ENCODE measurements at places on chromosomes 12 and 14. TPM values are rescaled to one million over a fixed set of nuclear protein-coding genes. Genes with fewer than 3 reads are reported as not detected.

GRCh38 chr12:78407722-78408121 lies 456.9 kb upstream of the SYT1 start:
- no peaks in the 10 kb centered on the region for H3K36me3 ChIP-seq
- no peaks in the 10 kb centered on the region for H3K4me1 ChIP-seq
- DNase-seq = no peak
- H3K27me3 ChIP-seq = no peaks in the 10 kb centered on the region
- H3K27ac ChIP-seq = no peak overlapping the region

- H3K4me3 ChIP-seq = no peak overlapping the region
- H3K4me1 ChIP-seq = peaks cover 8% of the 10 kb centered on the region
- H3K27ac ChIP-seq = no peak overlapping the region
- H3K27me3 ChIP-seq = no peaks in the 10 kb centered on the region
- H3K36me3 ChIP-seq = no peaks in the 10 kb centered on the region
- DNase-seq = peak; percentile 33
Observed at GRCh38 chr12:121668750-121669520, 519 bp downstream of the MORN3 start.

DNA sequence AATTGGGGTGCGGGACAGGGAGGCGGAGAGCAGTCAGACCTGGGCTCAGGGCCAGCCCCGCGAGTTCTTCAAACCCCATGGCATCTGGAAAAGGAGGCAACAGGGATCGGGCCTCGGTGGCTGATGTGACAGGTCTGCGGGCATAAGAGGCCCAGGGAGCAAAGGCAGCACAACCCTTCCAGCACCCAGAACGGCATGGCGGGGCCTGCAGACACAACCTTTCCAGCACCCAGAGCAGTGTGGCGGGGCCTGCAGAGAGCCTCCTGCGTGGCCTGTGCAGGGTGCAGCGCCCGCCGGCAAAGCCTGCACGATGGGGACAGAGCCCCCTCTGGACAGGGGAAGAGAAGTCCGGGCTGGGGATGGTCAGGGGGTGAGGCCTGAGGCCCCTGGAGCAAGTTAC lies 26.2 kb upstream of the TRAF3 start:
- no peaks in the 10 kb centered on the region for H3K36me3 ChIP-seq
- DNase-seq = no peak
- no peak overlapping the region for H3K27ac ChIP-seq
- H3K27me3 ChIP-seq = no peaks in the 10 kb centered on the region
- no peak overlapping the region for H3K4me3 ChIP-seq
- H3K4me1 ChIP-seq = no peaks in the 10 kb centered on the region

GRCh38 chr14:70753518-70753953 lies 55.8 kb downstream of the MAP3K9 start:
- no peaks in the 10 kb centered on the region for H3K36me3 ChIP-seq
- DNase-seq = no peak
- H3K4me1 ChIP-seq = peaks cover 3% of the 10 kb centered on the region
- no peak overlapping the region for H3K4me3 ChIP-seq

- H3K36me3 ChIP-seq = no peaks in the 10 kb centered on the region
- peak overlapping the region; percentile 94 for H3K4me3 ChIP-seq
- no peak for DNase-seq
- H3K27me3 ChIP-seq = no peaks in the 10 kb centered on the region
- peaks cover 47% of the 10 kb centered on the region for H3K4me1 ChIP-seq
- peak overlapping the region; percentile 98 for H3K27ac ChIP-seq
Observed at GRCh38 chr12:100267603-100268281, 765 bp downstream of the SCYL2 start.

DNA sequence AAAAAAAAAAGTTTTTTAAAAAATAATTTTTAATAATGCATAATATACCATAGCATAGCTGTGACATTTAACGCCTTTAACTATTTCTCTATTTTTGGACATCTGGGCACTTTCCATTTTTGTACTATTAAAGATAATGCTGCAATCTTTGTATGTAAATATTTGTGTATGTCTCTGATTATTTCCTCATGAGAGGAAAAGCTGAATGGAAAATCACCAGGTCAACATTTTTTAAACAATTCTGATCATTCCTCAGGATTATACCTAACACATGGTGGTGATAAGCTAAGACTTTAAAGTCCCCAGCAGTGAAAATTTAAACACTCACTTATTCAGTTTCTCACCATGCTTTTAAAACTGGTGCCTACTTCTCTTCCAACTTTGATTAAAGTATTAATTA lies 31.3 kb upstream of the NR1H4 start:
- no peak overlapping the region for H3K27ac ChIP-seq
- H3K36me3 ChIP-seq = no peaks in the 10 kb centered on the region
- H3K4me1 ChIP-seq = no peaks in the 10 kb centered on the region

- H3K27ac ChIP-seq = no peak overlapping the region
- DNase-seq = peak; percentile 41
- H3K4me1 ChIP-seq = no peaks in the 10 kb centered on the region
- H3K4me3 ChIP-seq = no peak overlapping the region
Observed at GRCh38 chr12:111529424-111530368, 69.4 kb downstream of the ATXN2 start.

DNA sequence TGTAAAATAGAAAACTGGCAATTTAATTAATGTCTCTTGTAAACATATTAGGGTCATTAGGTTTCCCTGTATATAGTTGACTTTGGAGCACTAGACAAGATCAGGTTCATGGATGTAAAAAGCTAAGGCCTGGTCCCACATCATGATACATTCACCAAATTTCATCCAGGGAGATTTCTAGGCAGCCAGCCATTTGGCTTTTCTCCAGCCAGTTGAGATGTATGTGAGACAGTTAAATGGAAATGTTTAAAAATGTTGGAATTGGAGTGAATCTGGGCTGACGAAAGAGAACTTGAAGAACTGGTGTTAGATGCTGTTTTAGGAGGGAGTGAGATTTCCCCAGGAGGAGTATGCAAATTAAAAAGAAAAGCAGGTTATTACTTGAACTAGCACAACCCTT lies 41.8 kb upstream of the CLEC14A start:
- H3K27ac ChIP-seq = no peak overlapping the region
- DNase-seq = no peak

- peak overlapping the region; percentile 5 for H3K27ac ChIP-seq
- no peaks in the 10 kb centered on the region for H3K36me3 ChIP-seq
- peaks cover 4% of the 10 kb centered on the region for H3K4me1 ChIP-seq
- H3K27me3 ChIP-seq = peaks cover 2% of the 10 kb centered on the region
- H3K4me3 ChIP-seq = no peak overlapping the region
- peak; percentile 47 for DNase-seq
Observed at GRCh38 chr12:52119398-52120254, 40.1 kb downstream of the SMIM41 start.

- peaks cover 88% of the 10 kb centered on the region for H3K27me3 ChIP-seq
- no peak overlapping the region for H3K4me3 ChIP-seq
- DNase-seq = no peak
- peaks cover 15% of the 10 kb centered on the region for H3K4me1 ChIP-seq
- H3K27ac ChIP-seq = no peak overlapping the region
Observed at GRCh38 chr12:3490895-3491144, 183 bp upstream of the PRMT8 start.

- H3K36me3 ChIP-seq = no peaks in the 10 kb centered on the region
- DNase-seq = no peak
- no peaks in the 10 kb centered on the region for H3K27me3 ChIP-seq
- peak overlapping the region; percentile 77 for H3K4me3 ChIP-seq
- H3K4me1 ChIP-seq = peaks cover 24% of the 10 kb centered on the region
Observed at GRCh38 chr14:64387232-64387781, 846 bp upstream of the MTHFD1 start.

DNA sequence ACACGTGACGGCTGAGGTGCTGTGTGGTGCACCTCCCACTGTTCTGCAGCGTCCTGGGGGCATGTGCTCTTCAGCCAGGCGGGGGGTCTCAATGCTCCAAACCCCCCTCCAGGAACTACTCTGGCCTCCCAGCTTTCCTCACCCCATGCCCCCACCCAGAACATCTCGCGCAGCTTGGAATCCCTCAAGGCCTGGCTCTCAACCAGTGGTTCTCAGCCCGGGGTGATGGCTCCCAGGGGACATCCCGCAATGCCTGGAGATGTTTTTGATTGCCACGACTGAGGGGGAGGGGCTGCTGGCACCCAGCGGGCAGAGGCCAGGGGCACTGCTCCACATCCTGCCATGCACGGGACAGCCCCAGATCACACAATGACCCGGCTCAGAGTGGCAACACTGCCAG lies 78.9 kb upstream of the DICER1 start:
- no peak overlapping the region for H3K27ac ChIP-seq
- no peak for DNase-seq
- H3K4me1 ChIP-seq = peaks cover 63% of the 10 kb centered on the region
- no peaks in the 10 kb centered on the region for H3K27me3 ChIP-seq
- no peak overlapping the region for H3K4me3 ChIP-seq
- H3K36me3 ChIP-seq = no peaks in the 10 kb centered on the region

DNA sequence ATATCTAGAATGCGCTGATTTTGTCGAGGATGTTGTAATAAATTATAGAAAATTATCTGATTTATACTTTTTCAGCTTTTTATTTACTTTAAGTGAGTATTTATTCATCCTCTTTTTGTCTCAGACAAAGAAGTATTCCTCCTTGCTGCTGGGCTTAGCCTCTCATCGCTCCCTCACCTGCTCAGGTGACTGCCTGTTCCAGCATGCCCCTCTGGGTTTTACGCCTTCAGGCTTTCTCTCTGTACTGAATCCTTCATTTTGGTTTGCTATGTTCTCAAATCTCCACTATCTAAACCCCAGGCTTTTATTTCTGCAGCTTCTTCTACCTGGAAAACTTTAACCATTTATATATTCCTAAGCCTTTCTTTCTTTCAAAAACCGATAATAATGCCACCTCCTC lies 1650.9 kb upstream of the SEL1L start:
- no peaks in the 10 kb centered on the region for H3K4me1 ChIP-seq
- DNase-seq = no peak
- no peak overlapping the region for H3K27ac ChIP-seq
- H3K4me3 ChIP-seq = no peak overlapping the region
- no peaks in the 10 kb centered on the region for H3K27me3 ChIP-seq

DNA sequence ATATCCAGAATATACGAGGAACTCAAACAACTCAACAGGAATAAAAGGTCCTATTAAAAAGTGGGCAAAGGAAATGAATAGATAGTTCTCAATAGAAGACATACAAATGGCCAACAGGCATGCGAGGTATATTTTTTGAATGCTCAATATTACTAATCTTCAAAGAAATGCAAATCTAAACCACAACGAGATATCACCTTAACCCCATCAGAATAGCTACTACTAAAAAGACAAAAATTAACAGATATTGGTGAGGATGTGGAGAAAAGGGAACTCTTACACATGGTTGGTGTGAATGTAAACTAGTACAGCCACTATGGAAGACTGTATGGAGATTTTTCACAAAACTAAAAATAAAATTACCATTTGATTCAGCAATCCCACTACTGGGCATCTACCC lies 99.2 kb downstream of the TMEM260 start:
- no peak for DNase-seq
- H3K4me3 ChIP-seq = no peak overlapping the region
- no peak overlapping the region for H3K27ac ChIP-seq

GRCh38 chr14:95291859-95292542 lies 27.7 kb downstream of the CLMN start:
- DNase-seq = peak; percentile 68
- peak overlapping the region; percentile 16 for H3K4me3 ChIP-seq
- H3K4me1 ChIP-seq = peaks cover 8% of the 10 kb centered on the region
- no peaks in the 10 kb centered on the region for H3K27me3 ChIP-seq

DNA sequence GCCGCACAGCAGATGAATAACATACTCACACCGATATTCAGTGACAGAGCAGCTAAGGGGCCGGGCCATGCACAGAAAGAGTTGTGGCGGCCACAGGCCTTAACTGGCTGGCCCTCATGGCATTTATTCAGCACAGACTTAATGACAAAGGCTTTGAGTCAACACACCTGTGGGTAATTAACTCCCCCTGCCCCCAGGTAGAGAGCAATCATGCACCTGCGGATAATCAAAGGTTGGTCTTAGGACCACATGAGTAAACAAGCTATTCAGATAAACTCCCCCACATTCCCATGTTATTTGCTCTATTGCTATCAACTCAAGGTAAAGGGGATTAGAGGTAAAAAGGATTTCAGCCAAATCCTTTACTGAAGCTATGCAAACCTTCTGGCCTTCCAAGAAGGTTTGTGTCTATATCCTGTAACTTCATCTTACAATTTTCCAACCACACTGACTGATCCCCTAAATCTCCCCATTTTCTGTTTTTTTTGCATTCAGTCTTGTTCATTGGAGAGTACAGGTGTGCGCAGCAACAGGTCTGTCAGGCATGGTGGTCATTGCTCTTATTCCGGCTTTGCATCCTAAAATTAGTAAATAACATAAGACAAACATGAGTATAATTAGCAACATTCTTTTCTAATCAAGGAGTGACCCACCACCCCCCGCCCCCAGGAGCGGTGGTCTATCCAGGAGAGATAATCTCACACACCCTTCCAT lies 16.9 kb upstream of the BLTP3B start:
- no peak overlapping the region for H3K27ac ChIP-seq
- H3K36me3 ChIP-seq = no peaks in the 10 kb centered on the region
- H3K27me3 ChIP-seq = no peaks in the 10 kb centered on the region
- peaks cover 6% of the 10 kb centered on the region for H3K4me1 ChIP-seq

- no peak overlapping the region for H3K27ac ChIP-seq
- no peak overlapping the region for H3K4me3 ChIP-seq
- H3K36me3 ChIP-seq = no peaks in the 10 kb centered on the region
- no peaks in the 10 kb centered on the region for H3K4me1 ChIP-seq
Observed at GRCh38 chr12:65470256-65470655, 191.8 kb downstream of the MSRB3 start.

- peak; percentile 11 for DNase-seq
- peaks cover 95% of the 10 kb centered on the region for H3K27me3 ChIP-seq
- H3K36me3 ChIP-seq = no peaks in the 10 kb centered on the region
- no peak within 1 kb of the TSS for H3K27ac ChIP-seq
- peaks cover 10% of the 10 kb centered on the region for H3K4me1 ChIP-seq
Observed at GRCh38 chr14:90061685-90062126, at the start of gene KCNK13. TSS of gene KCNK13 (plus strand) at chr14:90061994. CDS start at chr14:90062206, 212 bp downstream.

- H3K4me3 ChIP-seq = no peak overlapping the region
- no peaks in the 10 kb centered on the region for H3K27me3 ChIP-seq
- H3K27ac ChIP-seq = no peak overlapping the region
- no peaks in the 10 kb centered on the region for H3K36me3 ChIP-seq
Observed at GRCh38 chr14:101047326-101047725, 143.8 kb upstream of the RTL1 start.

DNA sequence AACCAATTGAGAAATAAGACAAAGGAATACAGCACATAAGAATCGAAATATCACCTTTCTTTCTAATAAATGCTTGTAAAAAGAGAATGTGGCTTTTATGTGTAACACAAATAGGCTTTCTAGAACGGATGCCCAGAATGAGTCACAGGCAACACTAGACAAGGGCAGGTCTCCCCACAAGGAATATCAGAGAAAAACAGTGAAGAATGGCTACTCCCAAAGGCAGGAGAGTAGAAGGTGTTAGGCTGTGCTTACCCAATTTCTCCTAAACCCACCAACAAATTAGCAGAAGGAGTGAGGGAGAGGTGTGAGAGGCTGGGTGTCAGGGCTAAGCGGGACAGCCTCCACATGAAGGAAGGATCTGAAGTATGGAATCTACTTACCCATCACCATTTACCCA lies 55.2 kb downstream of the GALNT4 start:
- no peaks in the 10 kb centered on the region for H3K36me3 ChIP-seq
- peak overlapping the region; percentile 41 for H3K27ac ChIP-seq
- H3K4me3 ChIP-seq = no peak overlapping the region
- H3K4me1 ChIP-seq = peaks cover 28% of the 10 kb centered on the region

- no peak for DNase-seq
- H3K4me3 ChIP-seq = no peak overlapping the region
- no peaks in the 10 kb centered on the region for H3K27me3 ChIP-seq
- no peaks in the 10 kb centered on the region for H3K36me3 ChIP-seq
- no peak overlapping the region for H3K27ac ChIP-seq
- no peaks in the 10 kb centered on the region for H3K4me1 ChIP-seq
Observed at GRCh38 chr12:66960704-66961690, 282.1 kb upstream of the GRIP1 start.

Gene APOLD1
- total RNA-seq = 10.0 TPM

Gene ACIN1
- 137 TPM for total RNA-seq

Gene GYS2
- not detected for total RNA-seq

Gene CTSG
- not detected for total RNA-seq

Gene RTRAF
- total RNA-seq = 92.8 TPM

Gene ENDOU
- total RNA-seq = not detected

Gene SERPINA10
- total RNA-seq = 0.55 TPM

Gene EIF2S3B
- not detected for total RNA-seq

All from transverse colon (tissue), 4 donors.